ENCODE measurements at places on chromosomes 2 and 18. TPM values are rescaled to one million over a fixed set of nuclear protein-coding genes. Genes with fewer than 3 reads are reported as not detected.

DNA sequence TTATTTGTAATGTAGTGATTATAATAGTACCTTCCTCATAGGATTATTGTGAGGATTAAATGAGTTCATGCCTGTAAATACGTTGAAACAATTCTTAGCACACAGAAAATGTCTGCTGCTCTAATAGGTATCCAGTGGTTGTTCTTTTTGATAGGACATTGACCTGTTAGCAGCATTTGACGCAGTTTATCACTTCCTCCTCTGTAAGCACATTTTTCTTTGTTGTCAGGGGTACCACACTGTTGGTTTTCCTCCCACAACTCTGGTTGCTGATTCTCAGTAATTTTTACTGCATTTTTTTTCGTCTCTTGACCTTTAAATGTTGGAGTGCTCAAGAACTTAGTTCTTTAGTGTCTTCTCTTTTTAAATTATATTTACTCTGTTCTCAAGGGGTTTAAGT, 15.4 kb downstream of the PPM1B start:
- H3K27me3 ChIP-seq = no peaks in the 10 kb centered on the region
- H3K4me3 ChIP-seq = peak overlapping the region; percentile 27
- peaks cover 52% of the 10 kb centered on the region for H3K4me1 ChIP-seq
- peak overlapping the region; percentile 55 for H3K27ac ChIP-seq
- H3K36me3 ChIP-seq = peaks cover 10% of the 10 kb centered on the region
- DNase-seq = peak; percentile 50

DNA sequence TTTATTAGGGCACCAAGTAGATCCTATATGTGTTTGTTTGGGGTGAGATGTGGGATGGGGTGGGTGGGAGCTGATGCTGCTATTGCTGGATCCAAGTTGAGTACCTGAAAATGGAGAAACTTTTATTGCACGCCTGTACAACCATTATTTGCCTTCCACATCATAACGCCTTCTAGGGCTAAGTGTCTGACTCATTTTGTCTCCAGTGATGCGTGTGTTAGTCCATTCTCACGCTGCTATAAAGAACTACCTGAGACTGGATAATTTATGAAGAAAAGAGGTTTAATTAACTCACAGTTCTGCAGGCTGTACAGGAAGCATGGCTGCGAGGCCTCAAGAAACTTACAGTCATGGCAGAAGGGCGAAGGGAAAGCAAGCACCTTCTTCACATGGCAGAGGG, 58.2 kb downstream of the KDM3A start:
- H3K4me3 ChIP-seq = no peak overlapping the region
- H3K36me3 ChIP-seq = peaks cover 84% of the 10 kb centered on the region
- H3K27ac ChIP-seq = no peak overlapping the region
- H3K4me1 ChIP-seq = no peaks in the 10 kb centered on the region
- no peaks in the 10 kb centered on the region for H3K27me3 ChIP-seq
- no peak for DNase-seq

DNA sequence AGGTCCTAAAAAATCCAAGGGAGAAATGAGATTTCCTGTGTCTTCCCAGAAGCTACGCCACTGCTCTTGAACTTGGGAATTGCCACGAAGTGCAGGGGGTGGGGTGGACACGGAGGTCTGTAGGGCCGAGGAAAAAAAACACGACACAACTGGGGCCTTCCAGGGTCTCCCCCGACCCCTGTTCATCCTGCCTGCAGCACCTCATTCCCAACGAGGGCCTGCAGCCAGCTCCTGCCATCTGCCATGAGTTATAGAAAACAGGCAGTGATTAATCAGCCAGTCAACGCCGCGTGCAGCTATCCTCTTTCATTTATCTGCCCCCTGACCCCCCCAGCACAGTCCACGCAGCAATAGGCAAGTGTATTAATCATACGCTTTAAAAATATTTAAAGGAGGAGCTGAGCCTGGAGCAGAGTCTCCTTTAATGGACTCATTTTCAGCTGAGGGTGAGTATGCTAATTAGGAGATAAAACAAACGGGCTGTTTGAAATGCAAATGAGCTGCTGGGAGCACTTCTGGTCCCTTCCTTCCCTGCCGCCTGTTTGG, 209.9 kb downstream of the TFCP2L1 start:
- no peak overlapping the region for H3K4me3 ChIP-seq
- no peaks in the 10 kb centered on the region for H3K27me3 ChIP-seq
- no peaks in the 10 kb centered on the region for H3K36me3 ChIP-seq
- H3K27ac ChIP-seq = no peak overlapping the region

GRCh38 chr2:216626168-216626874, 6.9 kb upstream of the IGFBP2 start:
- H3K4me1 ChIP-seq = no peaks in the 10 kb centered on the region
- H3K27ac ChIP-seq = no peak overlapping the region
- no peak overlapping the region for H3K4me3 ChIP-seq
- H3K27me3 ChIP-seq = no peaks in the 10 kb centered on the region
- DNase-seq = no peak
- H3K36me3 ChIP-seq = no peaks in the 10 kb centered on the region

DNA sequence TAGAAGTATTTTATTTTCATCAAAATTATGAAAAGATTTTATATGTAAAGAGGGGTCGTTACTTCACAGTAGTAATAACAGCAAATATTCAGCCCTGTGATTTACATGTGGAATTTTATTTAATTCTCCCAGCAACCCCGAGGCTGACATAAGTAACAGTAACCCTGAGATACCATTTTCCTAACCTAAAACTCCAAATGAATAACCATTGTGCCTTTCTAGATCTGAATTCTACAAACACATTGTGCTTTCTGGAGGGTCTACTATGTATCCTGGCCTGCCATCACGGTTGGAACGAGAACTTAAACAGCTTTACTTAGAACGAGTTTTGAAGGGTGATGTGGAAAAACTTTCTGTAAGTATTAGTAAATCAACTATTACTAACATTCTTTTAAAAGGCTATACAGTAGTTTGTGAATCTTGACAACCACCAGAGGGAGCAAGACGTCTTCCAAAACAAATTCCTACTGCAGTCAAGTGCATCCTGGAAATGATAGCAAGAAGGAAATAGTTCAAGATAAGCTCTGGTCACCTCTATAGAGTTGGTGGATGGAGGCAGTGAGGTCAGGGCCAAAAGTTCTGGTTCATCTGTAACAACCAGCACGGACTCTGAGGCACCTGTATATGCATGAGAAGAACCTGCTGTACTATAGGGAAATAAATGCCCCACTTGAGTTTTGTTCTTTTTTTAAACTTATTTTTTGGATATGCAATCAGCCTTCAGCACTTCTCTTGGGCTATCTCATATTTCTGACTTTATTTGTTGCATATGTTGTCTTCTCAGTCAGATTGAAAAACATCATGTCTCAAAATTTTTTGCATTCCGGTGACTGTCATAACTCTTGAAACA, 37.4 kb downstream of the ACTR2 start:
- H3K36me3 ChIP-seq = peaks cover 82% of the 10 kb centered on the region
- DNase-seq = peak; percentile 67
- no peaks in the 10 kb centered on the region for H3K4me1 ChIP-seq
- no peak overlapping the region for H3K4me3 ChIP-seq
- no peak overlapping the region for H3K27ac ChIP-seq
- no peaks in the 10 kb centered on the region for H3K27me3 ChIP-seq

DNA sequence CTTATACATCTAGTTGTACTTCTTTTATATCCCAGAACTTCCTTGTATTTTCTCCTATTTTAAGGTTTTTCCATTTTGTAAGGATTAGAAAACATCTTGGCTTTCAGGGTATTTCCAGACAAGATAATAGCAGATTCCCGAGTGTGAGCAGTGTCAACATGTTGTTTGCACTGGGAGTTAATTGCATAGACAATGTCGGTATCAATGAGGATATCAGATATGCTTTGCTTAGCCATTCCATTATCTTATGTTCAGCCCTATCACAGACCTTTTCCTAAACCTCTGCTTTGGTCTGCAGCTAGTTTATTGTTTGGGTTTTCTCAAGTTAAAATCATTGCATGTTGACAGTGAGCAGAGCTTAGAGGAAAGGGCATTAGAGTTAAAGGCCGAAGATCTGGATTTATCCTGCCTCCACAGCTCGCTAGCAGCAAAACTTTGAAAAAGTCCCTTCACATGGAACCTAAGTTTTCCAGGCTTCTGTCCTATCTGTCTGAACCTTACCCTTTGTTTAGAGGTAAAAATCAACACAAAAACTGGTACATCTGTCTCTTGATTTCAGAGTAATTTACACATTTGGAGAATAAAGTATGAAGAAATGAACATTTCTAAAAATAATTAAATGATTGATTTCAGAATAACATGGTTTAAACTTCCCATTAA, 355.4 kb downstream of the KIAA1328 start:
- no peaks in the 10 kb centered on the region for H3K36me3 ChIP-seq
- no peak overlapping the region for H3K27ac ChIP-seq
- DNase-seq = no peak
- no peak overlapping the region for H3K4me3 ChIP-seq
- H3K4me1 ChIP-seq = no peaks in the 10 kb centered on the region
- no peaks in the 10 kb centered on the region for H3K27me3 ChIP-seq

DNA sequence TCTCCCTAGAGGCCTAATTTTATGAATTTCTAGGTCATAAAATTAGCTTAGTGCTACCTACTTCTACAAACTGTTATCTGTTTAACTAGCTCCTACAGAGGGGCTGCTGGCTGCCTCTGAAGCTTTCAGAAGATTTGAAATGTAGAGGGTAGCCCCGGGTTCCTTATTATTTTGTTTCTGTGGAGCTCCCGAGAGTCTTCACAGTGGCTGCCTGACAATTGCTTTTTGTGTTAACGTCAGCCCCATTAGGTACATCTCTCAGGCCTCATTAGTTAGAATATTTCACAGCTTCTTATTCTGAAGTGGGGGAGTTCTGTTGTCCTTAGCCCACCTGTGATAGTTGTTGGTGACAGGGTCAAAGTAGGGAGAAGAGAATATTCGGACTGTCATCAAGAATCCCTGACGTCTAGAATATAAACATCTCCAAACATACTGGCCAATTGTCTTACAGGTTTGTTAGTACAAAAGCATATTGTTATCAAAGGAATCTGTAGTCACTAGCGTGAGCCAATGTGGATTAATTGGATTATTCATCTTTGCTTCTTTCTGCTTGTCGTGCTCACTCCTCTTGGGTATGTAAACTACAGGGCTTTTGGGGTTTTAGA, 77.5 kb downstream of the DIS3L2 start:
- H3K27me3 ChIP-seq = no peaks in the 10 kb centered on the region
- no peak for DNase-seq
- peaks cover 11% of the 10 kb centered on the region for H3K4me1 ChIP-seq
- peaks cover 5% of the 10 kb centered on the region for H3K36me3 ChIP-seq

- H3K36me3 ChIP-seq = no peaks in the 10 kb centered on the region
- H3K4me3 ChIP-seq = no peak overlapping the region
- no peak for DNase-seq
- no peak overlapping the region for H3K27ac ChIP-seq
- no peaks in the 10 kb centered on the region for H3K4me1 ChIP-seq
- H3K27me3 ChIP-seq = no peaks in the 10 kb centered on the region
Observed at GRCh38 chr2:195645413-195645812, 11.6 kb upstream of the SLC39A10 start.

DNA sequence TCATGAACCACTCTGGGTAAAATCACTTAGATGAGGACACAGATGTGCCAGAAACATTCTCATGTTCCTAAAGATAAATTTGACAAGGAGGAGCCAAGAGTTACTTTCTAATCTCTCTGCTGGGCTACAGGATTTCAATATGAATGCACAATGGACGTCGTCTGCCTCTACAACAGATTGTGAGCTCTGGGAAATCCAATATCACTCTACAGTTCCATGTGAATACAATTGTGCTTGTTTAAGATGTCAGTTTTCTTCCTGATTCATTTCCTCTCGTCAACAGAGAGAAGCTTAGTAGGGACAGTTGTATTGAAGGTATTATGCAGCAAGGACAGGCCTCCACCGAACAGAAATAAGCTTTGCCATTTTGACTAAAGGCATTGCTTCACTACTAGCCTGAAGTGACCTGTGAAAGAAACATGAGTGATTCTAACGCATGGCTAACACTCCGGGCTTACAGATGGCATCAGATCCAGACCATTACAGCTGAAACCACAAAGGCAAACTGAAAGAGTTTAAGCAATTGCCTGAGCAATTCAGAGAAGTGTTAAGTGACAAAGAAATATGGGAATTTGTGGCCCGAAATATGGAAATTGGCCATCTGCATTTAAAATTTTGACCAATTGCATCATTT, 1591.5 kb downstream of the LRP1B start:
- H3K27me3 ChIP-seq = no peaks in the 10 kb centered on the region
- H3K27ac ChIP-seq = no peak overlapping the region
- no peaks in the 10 kb centered on the region for H3K36me3 ChIP-seq

DNA sequence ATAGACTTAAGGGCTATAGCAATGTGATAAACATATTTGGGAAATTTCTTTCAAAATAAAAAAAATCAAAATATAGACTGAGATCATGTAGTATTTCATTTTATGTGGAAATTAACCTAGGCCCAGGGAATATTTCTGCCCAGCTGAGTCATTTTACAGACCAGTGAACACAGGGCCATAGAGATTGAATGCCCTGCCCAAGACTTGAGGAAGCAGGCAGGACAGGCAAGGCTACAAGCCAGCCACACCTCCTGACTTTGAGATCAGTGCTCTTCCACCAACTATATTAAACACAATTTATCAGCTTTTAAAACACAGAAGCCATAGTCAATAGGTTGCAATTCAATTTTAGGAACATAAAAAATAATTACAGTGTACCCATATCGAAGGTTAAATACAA, 12.9 kb downstream of the CCDC148 start:
- DNase-seq = no peak
- H3K27ac ChIP-seq = no peak overlapping the region

DNA sequence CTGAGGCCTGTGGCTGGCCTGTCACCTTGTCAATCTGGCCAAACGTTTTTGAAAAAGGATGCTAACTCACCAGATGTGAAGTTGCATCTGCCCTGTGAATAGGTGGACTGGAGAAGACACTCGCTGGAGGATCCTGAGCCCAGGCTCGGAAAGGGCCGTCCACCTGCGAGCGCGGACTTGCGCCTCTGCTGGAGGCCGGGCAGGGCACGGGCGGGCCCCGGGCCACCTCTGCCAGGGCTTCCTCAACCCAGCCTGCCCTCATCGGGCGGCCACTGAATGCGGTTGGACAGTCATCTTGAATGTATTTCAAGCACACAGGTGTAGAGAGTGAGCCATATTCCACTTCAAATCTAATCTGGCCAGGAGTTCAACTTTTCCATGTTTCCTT, 83.9 kb downstream of the FAM210A start:
- H3K27me3 ChIP-seq = no peaks in the 10 kb centered on the region
- H3K36me3 ChIP-seq = peaks cover 37% of the 10 kb centered on the region
- no peaks in the 10 kb centered on the region for H3K4me1 ChIP-seq
- DNase-seq = no peak
- no peak overlapping the region for H3K27ac ChIP-seq
- no peak overlapping the region for H3K4me3 ChIP-seq

DNA sequence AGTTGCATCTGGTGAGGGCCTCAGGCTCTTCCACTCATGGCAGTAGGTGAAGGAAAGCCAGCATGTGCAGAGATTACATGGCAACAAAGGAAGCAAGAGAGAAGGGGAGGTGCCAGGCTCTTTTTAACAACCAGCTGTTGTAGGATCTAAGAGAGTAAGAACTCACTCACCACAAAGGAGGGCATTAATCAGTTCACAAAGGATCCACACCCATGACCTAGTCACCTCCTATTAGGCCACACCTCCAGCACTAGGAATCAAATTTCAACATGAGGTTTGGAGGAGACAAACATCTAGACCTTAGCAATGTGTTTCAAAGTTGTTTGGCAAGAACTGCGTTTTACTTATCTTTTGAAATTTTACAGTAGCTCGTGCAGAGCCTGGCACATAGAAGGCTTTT, 20.5 kb upstream of the REG3A start:
- H3K4me1 ChIP-seq = no peaks in the 10 kb centered on the region
- no peak overlapping the region for H3K27ac ChIP-seq
- no peaks in the 10 kb centered on the region for H3K27me3 ChIP-seq
- DNase-seq = no peak
- H3K4me3 ChIP-seq = no peak overlapping the region

CCDC93 gene
- 58.9 TPM for total RNA-seq
